ENCODE measurements at places on chromosomes 5 and 9.

DNA sequence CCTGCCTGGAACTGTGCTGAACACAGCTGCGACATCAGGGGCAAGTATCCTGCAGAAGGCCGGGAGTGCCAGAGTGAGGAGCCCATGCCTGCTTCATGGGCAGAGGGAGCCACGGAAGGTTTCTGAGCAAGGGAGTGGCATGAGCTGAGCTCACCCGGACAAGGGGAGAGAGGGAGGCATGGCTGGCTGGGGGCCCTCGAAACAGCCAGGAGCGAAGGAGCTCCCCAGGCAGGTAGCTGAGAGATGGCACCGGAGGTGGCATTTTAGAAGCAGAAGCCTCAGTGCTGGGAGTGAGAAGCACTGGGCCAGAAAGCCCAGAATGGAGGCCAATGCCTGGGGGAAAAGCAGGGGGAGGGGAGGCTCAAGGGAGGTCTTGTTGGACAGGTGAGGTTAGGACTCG, 56.9 kb upstream of the SARDH start:
- DNase-seq = no peak

- DNase-seq = peak; percentile 41
These were observed 47.1 kb upstream of the AKNA start for GRCh38 chr9:114434878-114435311.

GRCh38 chr5:32539981-32540845, 45.1 kb upstream of the SUB1 start:
- DNase-seq = no peak

GRCh38 chr9:92963831-92964606, 16.7 kb downstream of the FGD3 start:
- peak; percentile 77 for DNase-seq

DNA sequence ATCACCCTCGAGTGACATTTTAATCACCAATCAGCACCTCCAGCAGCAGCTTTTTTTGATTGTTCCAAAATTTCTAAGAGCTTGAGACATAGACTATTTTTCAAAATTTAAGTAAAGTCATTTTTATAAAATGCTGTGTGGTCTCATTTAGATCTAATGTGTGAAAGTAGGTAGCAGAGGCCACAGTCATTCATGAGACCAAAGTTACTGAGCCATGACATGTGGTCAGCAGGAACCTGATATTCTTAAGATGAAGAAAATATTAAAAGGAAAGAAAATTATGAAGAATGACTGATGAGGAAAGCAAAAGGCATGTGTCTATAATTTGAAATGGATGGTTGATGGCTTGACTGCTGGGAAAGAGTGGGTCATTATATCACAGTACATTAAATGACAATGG, 7.2 kb downstream of the FREM1 start:
- DNase-seq = no peak

- DNase-seq = no peak
These were observed 75.2 kb upstream of the NFIB start for GRCh38 chr9:14389146-14389545.

GRCh38 chr5:113271015-113271414, 163.8 kb downstream of the TSSK1B start:
- no peak for DNase-seq

DNA sequence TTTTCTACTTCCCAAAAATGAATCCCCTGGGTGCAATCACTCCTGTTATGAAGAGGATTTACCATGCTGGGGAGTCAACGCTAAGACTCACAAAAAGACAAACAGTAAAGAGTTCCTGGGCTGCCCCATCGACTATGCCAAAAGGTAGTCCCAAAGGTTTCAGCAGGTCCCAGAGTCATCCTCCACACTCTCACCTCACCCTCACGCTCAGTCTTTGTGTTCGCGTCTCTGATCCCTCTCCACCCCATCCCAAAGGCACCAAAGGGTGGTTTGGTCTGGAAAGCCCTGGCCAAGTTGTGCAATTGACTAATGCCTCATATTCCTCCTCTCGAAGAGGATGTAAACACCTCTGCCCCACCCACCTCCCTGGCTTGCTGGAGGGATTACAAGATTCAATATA, 240.2 kb upstream of the NFIL3 start:
- DNase-seq = no peak

GRCh38 chr9:135925496-135926133, 18.3 kb upstream of the CAMSAP1 start:
- DNase-seq = no peak

- no peak for DNase-seq
These were observed 58.3 kb downstream of the HMGCR start for GRCh38 chr5:75395277-75395676.

Data from Caco-2 (cell line).